ENCODE measurements at places on chromosomes 1 and 21. TPM values are rescaled to one million over a fixed set of nuclear protein-coding genes. Genes with fewer than 3 reads are reported as not detected.

GBP6 gene
- not detected for total RNA-seq

LRRC8B gene
- 2.4 TPM for total RNA-seq

TRIM62 gene
- total RNA-seq: 2.4 TPM

DCAF8 gene
- total RNA-seq: 35.2 TPM

BTBD19 gene
- total RNA-seq: 2.6 TPM

SYCP1 gene
- total RNA-seq: not detected

HEYL gene
- 4.0 TPM for total RNA-seq

S100A8 gene
- not detected for total RNA-seq

MAGI3 gene
- 4.4 TPM for total RNA-seq

LCE1F gene
- not detected for total RNA-seq

OLIG2 gene
- not detected for total RNA-seq

UCHL5 gene
- total RNA-seq: 43.4 TPM

FAM110D gene
- not detected for total RNA-seq

SPRR2E gene
- not detected for total RNA-seq

COL11A1 gene
- total RNA-seq: 3.2 TPM

NCMAP gene
- 0.09 TPM for total RNA-seq

RALGPS2 gene
- total RNA-seq: 19.9 TPM

TMPRSS2 gene
- 0.08 TPM for total RNA-seq

FCAMR gene
- not detected for total RNA-seq

HOOK1 gene
- 0.12 TPM for total RNA-seq

FCN3 gene
- total RNA-seq: not detected

GPR153 gene
- 6.2 TPM for total RNA-seq

RIIAD1 gene
- total RNA-seq: not detected

LCE1D gene
- total RNA-seq: not detected

SPRR5 gene
- not detected for total RNA-seq

SPRR3 gene
- total RNA-seq: not detected

RNF186 gene
- not detected for total RNA-seq

KIAA0319L gene
- 16.8 TPM for total RNA-seq

LORICRIN gene
- total RNA-seq: not detected

S100A12 gene
- not detected for total RNA-seq

RAD54L gene
- 10.4 TPM for total RNA-seq

NEGR1 gene
- not detected for total RNA-seq

NT5C1A gene
- total RNA-seq: not detected

CFAP141 gene
- not detected for total RNA-seq

MCOLN3 gene
- total RNA-seq: 2.8 TPM

FHAD1 gene
- total RNA-seq: 0.54 TPM

ALPL gene
- total RNA-seq: 0.43 TPM
